ENCODE measurements at places on chromosomes 3 and 15.

GRCh38 chr3:157369727-157370421 is 66.8 kb upstream of the PTX3 start:
- no peak for DNase-seq

DNA sequence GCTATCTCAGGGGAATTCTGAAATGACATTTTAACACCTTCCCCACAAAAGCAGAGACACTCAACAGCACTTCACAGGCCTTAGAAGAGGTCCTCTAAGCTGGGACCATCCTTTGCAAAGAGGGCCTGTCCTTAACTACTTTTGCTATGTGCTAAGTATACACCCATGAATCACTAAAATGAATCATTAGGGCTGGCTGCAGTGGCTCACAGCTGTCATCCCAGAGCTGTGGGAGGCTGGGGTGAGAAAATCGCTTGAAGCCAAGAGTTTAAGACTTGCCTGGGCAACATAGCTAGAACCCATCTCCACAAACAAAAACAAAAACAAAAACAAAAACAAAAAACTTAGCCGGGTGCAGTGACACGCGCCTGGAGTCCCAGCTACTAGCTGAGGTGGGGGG is 53.9 kb upstream of the MELTF start:
- peak; percentile 73 for DNase-seq

DNA sequence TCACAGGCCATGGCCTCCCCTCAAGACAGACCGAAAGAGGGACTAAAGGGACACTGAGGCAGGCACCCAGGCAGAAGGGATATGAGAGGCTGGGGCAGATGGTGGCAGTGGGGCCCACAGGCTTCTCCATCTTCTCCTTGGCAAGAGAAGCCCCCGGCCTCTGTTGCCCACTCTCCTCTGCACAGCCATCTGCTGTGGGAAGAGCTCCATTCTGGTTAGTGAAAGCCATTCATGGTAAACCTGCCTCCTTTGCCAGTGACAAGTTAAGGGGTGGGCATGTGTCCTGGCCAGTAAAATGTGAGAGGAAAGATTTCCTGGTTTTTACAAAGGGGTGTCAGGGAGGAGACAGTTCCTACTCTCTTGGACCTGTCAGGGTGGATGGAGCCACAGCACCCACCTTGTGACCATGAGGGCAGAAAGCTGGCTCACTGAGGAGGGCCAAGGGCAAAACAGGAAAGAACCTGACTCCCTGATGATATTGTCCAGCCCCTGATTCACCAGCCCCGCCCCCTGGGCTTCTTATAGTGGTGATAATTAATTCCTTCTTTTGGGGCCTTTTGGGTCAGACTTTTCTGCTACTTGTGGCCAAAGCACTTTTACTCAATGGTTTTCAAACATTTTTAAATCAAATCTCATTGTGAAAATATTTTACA is 130.4 kb upstream of the SMAD3 start:
- DNase-seq, result no peak

DNA sequence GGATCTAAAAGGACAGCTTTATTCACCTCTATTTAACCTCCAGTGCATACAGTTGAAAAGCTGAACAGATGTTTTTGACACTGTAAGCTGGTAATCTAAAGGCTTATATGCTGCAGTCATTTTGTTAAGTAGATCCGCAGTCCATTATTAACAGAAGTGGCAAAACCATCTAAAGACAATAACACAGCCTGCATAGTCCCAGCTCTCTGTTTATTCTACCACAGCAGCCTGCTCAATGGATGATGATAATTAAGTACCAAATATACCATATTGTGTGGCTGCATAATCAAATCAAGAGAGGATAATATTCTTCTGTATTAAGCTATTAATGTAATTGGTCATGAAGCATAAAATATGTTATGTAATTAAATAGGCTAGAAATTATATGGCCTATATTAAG is 207.1 kb downstream of the MEIS2 start:
- DNase-seq, result no peak

DNA sequence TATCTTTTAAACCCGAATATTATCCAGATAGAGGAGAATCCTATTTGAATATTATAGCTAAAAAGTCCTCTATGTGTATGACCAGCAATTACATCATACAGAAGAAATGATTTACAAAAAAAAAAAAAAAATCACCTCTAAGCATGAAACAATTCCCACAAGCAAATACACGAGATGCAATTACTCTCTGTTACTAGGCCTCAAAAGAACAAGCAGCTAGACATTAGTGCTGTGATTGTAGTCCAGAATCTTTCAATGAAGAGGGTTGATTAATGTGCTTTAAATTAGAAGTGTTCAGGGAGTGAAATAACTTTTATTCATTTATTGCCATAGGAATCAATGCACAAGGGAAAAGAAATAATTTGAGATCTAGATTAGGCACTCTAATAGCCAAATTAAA is 1379.5 kb upstream of the GBE1 start:
- no peak for DNase-seq

DNA sequence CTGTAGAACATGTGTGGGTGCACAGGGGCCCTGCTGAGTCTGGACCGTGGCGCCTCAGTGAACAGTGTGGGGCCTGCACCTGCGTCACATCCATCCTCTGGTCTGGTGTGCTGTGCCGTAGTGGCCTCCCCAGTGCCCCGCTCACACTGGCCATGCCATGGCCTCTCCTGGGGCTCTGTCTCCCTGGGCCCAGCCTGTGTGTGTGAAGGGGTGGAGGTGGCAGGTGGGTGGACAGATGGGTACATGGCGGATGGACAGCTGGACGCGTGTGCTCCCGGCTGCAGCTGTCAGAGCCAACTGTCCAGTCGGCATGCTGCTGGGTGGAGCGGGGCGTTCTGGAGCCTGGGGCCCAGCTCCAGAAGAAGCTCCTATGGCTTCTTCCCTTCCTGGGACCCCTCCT is 17.8 kb downstream of the PLXNA1 start:
- no peak for DNase-seq

GRCh38 chr3:170383567-170383966 is 26.1 kb downstream of the SKIL start:
- no peak for DNase-seq

- DNase-seq, result no peak
Observed at GRCh38 chr3:139261754-139262586, 81.8 kb upstream of the MRPS22 start.

- DNase-seq, result no peak
Observed at GRCh38 chr15:35557544-35557943, 11.6 kb upstream of the DPH6 start.

DNA sequence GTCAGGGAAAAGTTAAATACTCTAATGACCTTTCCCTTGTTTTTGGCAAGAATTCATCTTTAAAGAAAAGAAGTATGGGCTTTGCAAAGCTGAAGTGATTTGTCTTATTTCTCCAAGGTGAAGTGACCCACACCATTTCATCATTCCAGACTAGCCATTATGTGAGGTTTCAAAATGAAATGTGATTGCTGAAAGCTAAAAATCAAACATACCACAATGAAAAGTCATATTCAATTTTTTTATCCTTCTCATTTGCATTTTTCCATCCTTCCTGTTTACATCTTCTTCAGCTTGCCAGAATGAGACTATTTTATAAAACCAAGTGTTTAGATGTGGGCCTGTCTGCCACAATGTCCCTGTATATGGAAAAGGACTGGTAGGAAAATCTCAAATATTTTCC is 142.3 kb upstream of the STRIT1 start:
- no peak for DNase-seq

DNA sequence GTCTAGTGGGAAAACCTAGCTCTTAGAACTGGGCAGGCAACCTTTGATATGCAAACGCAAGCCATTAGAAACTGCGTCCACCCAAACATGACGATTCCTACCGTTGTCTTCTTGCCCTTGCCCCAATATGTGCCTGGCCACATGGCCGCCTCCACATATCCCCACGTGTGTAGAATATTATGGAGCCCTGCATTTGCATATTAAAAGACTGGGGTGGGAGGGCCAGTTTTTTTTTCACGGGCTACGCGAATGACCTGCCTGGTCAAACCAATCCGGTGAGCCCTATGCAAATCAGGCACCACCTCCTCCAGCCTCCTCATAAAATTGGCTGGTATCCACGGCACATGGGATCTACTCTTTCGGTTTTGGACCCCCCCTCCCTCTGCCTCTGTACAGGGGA is 381.0 kb upstream of the RGMA start:
- DNase-seq, result no peak

DNA sequence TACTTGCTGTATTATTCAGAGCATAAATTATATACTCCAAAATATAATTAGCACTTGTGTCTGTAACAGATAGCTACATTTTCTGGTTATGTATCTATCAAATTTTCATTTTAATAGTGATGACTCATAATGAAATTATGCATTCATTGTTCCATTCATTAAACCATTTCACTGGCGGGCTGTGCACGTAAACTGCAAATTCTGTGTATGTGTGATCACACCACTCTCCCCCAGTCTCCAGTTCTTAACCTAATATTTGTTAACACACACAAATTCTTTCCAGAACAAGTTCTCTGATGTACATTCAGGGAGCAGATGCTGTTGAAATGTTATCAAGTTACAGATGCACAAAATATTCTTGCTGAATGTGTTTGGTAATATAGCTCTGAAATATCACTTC is 3.8 kb upstream of the KCNMB2 start:
- no peak for DNase-seq

- DNase-seq, result no peak
Observed at GRCh38 chr3:140545756-140546155, 132.1 kb upstream of the TRIM42 start.

GRCh38 chr3:112550859-112551258 is 10.9 kb downstream of the ATG3 start:
- no peak for DNase-seq

- no peak for DNase-seq
Observed at GRCh38 chr3:174223042-174223441, 636.1 kb upstream of the NAALADL2 start.

GRCh38 chr3:33318710-33319380 is 41.6 kb downstream of the FBXL2 start:
- DNase-seq, result no peak

GRCh38 chr3:23550402-23550801 is 255.4 kb upstream of the UBE2E1 start:
- DNase-seq, result no peak

- no peak for DNase-seq
Observed at GRCh38 chr15:69652751-69653305, 200.2 kb downstream of the RPLP1 start.

DNA sequence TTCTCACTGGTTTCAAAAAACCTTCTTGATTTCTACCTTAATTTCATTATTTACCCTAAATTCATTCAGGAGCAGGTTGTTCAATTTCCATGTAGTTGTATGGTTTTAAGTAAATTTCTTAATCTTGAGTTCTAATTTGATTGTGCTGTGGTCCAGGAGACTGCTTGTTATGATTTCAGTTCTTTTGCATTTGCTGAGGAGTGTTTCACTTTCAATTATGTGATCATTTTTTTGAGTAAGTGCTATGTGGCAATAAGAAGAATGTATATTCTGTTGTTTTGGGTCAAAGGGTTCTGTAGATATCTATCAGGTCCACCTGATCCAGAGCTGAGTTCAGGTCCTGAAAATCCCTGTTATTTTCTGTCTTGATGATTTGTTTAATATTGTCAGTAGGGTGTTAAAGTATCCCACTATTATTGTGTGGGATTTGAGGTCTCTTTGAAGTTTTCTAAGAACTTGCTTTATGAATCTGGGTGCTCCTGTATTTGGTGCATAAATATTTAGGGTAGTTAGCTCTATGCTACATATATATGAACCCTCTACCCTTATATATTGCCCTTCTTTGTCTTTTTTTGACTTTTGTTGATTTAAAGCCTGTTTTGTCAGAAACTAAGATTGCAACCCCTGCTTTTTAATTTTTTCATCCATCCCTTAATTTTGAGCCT is 158.4 kb upstream of the TPRG1 start:
- peak; percentile 40 for DNase-seq

GRCh38 chr15:48569591-48570302 is 75.8 kb downstream of the FBN1 start:
- DNase-seq, result no peak

- DNase-seq, result no peak
Observed at GRCh38 chr15:82397817-82398216, 31.8 kb upstream of the GOLGA6L9 start.

- DNase-seq, result no peak
Observed at GRCh38 chr15:67813104-67813634, 12.1 kb upstream of the SKOR1 start.

DNA sequence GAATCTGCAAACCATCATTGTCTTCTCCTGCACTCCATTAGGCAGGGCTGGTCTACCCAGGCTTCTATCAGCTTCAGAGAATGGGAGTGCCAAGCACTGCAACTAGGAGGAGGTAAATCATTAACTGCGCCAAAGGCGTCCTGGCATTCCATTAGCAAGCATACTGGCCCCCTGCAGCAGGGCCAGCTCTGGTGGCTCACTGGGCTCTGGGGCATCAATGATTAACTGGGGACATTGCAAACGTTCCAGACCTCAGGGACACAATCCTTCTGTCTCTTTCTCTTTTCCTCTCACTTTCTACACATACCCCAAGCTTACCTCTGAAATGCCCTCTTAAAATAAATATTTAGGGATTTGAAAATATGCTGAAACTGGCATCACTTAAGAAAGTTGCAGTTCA is 129.0 kb downstream of the MYLK start:
- DNase-seq, result no peak

DNA sequence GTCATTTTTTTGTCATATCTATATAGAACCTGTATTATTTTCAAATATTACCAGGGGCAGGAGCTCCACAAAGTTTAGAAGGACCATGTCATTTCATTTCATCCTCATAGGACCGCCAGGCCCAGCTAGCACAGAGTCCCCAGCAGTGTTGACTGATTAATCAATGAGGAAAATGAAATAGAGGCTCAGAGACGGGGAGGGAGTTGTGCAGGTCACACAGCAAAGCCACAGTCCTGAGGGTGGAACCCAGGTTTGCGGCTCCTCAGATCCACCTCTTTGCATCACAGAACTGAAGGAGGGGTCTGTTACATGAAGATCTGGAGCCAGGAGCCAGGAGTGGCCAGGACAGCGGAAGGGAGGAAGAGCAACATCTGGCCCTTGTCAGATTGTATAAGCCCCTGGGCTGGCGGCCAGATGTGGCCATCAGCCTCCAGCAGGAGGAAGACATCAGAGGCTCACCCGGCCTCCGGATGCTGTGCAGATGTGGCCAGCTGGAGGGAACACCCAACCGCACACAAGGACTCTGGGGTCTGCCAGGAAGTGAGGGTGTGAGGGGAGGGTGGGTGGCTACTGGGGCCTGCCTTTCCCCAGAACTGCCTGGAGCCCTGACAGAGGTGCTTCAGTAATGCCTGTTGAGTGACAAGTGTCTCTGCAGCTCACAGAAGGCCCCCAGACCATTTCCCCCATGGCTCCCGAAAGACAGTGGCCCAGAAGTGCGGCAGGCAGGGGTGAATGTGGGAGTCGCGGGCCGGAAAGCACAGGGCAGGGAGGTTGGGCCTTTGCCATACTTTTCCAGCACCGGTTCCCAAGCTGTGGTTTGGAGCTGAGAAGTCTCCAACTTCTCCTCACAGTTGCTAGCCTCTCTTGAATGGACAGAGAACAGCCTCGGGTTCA is 21.3 kb downstream of the EFCC1 start:
- DNase-seq, result no peak

DNA sequence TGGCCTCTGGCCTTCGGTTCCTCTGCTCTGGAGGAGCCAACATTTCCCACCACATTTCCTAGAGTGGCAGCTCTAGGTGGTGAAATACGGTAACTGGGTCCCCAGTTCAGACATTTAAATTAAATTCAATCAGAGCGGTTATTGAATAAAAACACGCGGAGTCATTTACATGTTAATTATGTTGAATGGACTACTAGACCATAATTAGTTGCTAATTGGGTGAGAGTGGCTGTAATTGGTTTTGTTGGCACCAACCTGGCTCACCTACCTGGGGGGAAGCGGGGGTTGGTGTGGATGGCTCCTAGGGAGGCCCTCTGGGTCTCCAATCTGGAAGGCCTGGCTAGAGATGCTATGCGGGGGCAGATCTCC is 12.7 kb downstream of the SEMA3F start:
- DNase-seq, result no peak

- DNase-seq, result peak; percentile 92
Observed at GRCh38 chr15:90934949-90935751, at the start of gene UNC45A. Gene UNC45A, plus strand, starts transcription at chr15:90935285. Its CDS starts 40 bp downstream, at chr15:90935325.
